ENCODE measurements at places on chromosomes 6 and 20.

GRCh38 chr6:13409991-13410390, 77.4 kb downstream of the GFOD1 start:
- DNase-seq, result no peak

- no peak for DNase-seq
Observed at GRCh38 chr6:15509335-15509933, 153.4 kb downstream of the DTNBP1 start.

DNA sequence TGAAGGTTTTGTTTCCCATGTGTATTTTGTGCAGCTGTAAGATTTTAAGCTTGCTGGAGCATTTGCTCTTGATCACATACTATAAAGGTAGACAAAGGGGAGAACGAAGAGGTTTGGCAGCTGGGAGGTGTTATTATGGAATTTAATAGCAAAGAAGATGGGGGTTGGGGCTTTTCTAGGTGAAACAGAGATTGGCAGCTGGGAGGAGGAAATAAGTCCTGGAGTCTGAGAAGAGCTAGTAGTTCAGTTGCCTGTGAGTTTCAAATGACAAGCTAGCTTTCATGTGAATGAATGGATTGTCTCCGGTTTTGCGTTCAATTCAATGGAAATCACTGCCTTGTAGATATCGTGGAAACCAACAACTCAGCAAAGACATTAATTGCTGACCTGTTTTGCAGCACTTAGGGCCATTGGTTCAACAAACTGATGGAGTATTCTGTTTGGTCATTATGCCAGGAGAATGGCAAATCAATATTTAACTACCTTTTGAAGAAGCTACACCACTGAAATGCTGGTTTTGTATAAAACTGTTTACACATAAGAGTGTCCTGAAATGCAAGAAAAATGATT, 38.1 kb upstream of the FLRT3 start:
- DNase-seq, result no peak

- no peak for DNase-seq
Observed at GRCh38 chr20:60589623-60590022, 631.4 kb downstream of the CDH26 start.

GRCh38 chr20:46111028-46111835, 6.9 kb upstream of the CD40 start:
- no peak for DNase-seq

DNA sequence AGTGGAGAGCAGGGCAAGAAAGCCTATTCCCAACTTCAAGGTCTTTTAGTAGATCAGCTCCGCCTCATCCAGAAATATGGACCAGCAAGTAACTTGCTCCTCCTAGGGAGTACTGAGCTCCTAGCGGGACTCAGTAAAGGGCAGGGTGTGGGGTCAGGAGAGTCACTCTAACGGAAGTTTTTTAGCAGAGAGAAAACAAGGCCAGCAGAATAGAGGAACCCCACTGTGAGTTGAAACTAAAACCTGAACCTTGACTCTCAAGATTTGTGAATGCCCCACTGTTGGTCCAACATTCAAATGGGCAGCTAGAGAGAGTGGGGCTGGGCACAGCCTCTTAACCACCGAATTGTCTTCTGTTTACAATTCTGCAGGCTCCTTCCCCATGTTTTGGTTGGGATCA, 244.8 kb downstream of the FARS2 start:
- DNase-seq, result no peak

DNA sequence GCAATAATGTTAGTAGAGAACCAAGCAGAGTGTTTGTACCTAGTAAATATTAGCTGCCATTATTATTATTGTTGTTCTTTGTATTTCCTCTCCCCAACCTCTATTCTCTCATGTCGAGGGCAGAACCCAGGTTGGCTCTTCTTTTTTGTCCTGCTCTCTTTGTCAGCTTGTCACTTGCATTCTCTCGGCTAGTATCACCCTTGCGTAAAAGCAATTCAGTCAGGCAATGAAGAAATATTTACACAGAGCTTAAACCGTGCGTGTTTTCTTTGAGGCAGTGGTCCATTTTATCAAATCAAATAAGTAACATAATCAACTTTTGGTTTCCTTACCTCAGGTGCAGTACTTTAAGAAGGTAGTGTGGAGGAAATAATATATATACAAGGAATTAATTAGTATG, 83.9 kb downstream of the TULP4 start:
- DNase-seq, result no peak

- no peak for DNase-seq
Observed at GRCh38 chr6:54878718-54879117, 32.1 kb downstream of the FAM83B start.

GRCh38 chr6:146315381-146316174, 228.1 kb upstream of the RAB32 start:
- DNase-seq, result no peak
